ENCODE measurements at places on chromosomes 1 and 21. TPM values are rescaled to one million over a fixed set of nuclear protein-coding genes. Genes with fewer than 3 reads are reported as not detected.

DNA sequence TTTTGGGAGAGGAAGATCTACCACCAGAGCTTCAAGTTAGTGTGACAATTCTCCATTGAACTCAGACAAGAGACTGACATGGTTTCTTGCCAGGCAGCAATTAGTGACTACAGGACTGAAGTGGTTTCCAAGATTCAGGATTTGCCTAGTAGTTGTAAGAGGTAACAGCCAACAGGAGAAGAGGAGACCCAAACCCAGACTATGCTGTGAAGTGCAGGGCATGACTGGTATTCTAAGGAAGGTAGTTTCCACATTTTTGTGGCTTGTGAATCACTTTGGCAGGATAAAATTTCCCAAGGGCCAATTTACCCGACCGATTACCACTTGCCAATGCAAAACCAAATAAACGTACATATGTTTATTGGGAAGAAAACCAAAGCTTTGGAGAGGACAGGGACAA is 14.7 kb upstream of the RAP1A start:
- H3K4me1 ChIP-seq: no peaks in the 10 kb centered on the region
- no peak overlapping the region for H3K4me3 ChIP-seq
- H3K27ac ChIP-seq: no peak overlapping the region

GRCh38 chr1:208029381-208030287 is 118.7 kb upstream of the CD34 start:
- peaks cover 14% of the 10 kb centered on the region for H3K36me3 ChIP-seq
- peak overlapping the region; percentile 51 for H3K27ac ChIP-seq
- no peak for DNase-seq

DNA sequence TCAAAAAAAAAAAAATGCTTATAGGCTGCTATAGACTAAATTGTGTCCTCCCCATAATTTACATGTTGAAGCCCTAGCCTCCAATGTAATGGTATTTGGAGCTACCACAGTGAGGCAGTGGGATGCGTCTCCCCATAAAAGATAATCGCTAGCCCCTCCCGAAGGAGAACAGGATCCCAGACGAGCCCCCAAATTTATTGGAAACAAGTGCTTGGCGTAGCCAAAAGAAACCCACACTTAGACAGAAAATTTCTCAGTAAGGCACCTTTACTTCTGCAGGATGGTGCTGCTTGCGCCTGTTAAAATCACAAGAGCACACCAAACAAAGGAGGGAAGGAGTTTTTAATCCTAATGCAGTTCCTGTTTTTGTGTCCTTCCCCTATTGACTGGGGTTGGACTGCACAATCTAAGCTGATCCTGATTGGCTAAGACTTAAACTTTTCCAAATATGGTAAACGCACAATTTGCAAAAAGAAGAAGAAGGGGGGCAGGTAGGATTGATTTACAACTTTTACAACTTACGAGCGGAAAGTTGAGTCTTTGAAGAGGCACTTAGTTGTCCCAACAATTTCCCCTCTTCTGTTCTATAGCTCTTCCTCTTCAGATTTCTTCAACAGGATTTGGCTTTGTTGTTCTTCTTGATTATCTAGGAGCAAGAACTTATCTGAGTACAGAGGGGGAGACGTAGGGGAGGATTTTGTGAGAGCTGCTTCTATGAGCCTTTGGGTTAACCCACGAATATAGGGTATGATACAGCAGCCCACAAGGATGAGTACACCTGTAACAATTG is 3.0 kb upstream of the IPP start:
- no peak for DNase-seq
- no peaks in the 10 kb centered on the region for H3K27me3 ChIP-seq
- no peaks in the 10 kb centered on the region for H3K36me3 ChIP-seq
- H3K27ac ChIP-seq: no peak overlapping the region
- H3K4me3 ChIP-seq: no peak overlapping the region
- H3K4me1 ChIP-seq: no peaks in the 10 kb centered on the region

GRCh38 chr1:167922023-167922422 is 8.1 kb upstream of the ADCY10 start:
- no peaks in the 10 kb centered on the region for H3K36me3 ChIP-seq
- H3K4me1 ChIP-seq: no peaks in the 10 kb centered on the region
- no peaks in the 10 kb centered on the region for H3K27me3 ChIP-seq
- no peak overlapping the region for H3K4me3 ChIP-seq

OR6N1 gene
- total RNA-seq: not detected

DNA sequence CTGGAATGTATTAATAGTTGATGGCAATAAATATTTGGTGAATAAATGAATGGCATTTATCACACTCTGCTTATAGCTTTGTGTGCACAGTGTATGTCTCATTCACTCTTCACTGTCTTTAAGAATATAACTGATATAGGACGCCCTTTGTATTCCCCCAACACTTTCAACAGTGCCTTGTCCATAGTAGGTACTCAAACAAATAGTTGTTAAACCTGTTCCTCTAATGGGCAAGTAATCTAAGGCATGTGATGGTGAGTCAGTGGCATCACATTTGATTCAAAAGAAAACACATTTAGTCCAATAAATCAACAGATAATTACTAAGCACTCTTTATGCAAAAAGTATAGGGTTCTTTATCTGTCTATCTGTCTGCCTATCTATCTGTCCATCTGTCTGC is 11.2 kb upstream of the RXRG start:
- no peak overlapping the region for H3K27ac ChIP-seq
- DNase-seq: no peak
- no peaks in the 10 kb centered on the region for H3K4me1 ChIP-seq
- no peaks in the 10 kb centered on the region for H3K27me3 ChIP-seq
- no peak overlapping the region for H3K4me3 ChIP-seq

DNA sequence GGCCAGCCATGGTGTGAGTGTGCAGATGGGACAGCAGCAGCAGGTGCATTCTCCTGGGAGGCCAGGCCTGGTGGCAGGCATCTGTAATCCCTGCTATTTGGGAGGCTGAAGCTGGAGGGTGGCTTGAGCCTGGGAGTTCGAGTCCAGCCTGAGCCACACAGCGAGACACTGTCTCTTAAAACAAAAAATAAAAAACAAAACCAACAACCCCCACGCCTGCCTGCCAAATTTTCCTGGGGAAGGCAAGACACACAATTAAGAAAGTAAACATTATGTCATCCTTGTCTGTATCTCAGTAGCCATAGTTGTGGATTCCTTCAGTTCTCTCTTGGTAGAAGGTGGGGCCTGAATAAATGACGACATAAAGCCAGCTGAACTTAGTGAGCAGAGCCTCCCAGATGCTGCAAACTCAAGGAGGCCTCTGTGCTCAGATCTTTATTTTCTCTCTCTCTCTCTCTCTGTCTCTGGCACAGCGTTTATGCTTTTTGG is 57.6 kb upstream of the CD34 start:
- peaks cover 6% of the 10 kb centered on the region for H3K4me1 ChIP-seq
- H3K36me3 ChIP-seq: no peaks in the 10 kb centered on the region
- DNase-seq: peak; percentile 34
- no peak overlapping the region for H3K4me3 ChIP-seq
- no peaks in the 10 kb centered on the region for H3K27me3 ChIP-seq

- DNase-seq: no peak
- H3K4me1 ChIP-seq: no peaks in the 10 kb centered on the region
- H3K36me3 ChIP-seq: no peaks in the 10 kb centered on the region
- no peak overlapping the region for H3K27ac ChIP-seq
- no peak overlapping the region for H3K4me3 ChIP-seq
Observed at GRCh38 chr1:71295350-71295749, 214.5 kb upstream of the ZRANB2 start.

DNA sequence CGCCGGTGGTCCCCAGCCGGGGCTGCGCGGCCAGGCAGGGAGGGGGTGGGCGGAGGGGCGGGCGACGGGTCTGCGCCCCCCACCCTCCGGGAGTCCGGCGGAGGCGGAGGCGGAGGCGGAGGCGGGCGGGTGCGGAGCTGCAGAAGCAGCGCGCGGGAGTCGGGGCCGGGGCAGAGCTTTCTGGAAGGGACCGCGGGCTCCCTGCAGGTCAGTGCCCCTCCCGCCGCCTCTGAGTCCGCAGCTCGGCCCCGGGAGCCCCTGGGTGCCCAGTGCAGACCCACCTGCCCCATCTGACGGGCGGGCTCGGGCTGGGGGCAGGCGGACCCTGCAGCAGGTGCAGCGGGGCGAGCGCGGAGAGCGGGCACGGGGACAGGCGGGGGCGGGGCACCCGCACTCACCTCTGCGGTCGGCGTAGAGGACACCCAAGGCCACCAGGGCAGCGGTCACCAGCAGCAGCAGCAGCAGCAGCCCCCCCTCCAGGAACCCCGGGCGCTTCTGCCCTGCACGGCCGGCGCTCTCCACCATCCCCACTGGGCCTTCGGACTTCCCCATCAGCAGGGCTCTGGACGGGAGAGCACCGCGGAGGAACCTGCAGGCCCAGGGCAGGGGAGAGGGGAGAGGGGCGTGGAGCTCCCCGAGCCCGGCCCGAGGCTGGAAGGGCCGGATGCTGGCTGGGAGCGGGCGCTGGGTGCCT is 3.7 kb downstream of the MMEL1 start:
- no peaks in the 10 kb centered on the region for H3K4me1 ChIP-seq
- H3K4me3 ChIP-seq: no peak overlapping the region
- H3K27ac ChIP-seq: no peak overlapping the region
- no peaks in the 10 kb centered on the region for H3K36me3 ChIP-seq
- H3K27me3 ChIP-seq: peaks cover 13% of the 10 kb centered on the region

- no peaks in the 10 kb centered on the region for H3K27me3 ChIP-seq
- no peak overlapping the region for H3K27ac ChIP-seq
- peak; percentile 13 for DNase-seq
- H3K4me1 ChIP-seq: no peaks in the 10 kb centered on the region
- no peak overlapping the region for H3K4me3 ChIP-seq
Observed at GRCh38 chr1:76510672-76511557, 356.4 kb upstream of the ST6GALNAC5 start.

DNA sequence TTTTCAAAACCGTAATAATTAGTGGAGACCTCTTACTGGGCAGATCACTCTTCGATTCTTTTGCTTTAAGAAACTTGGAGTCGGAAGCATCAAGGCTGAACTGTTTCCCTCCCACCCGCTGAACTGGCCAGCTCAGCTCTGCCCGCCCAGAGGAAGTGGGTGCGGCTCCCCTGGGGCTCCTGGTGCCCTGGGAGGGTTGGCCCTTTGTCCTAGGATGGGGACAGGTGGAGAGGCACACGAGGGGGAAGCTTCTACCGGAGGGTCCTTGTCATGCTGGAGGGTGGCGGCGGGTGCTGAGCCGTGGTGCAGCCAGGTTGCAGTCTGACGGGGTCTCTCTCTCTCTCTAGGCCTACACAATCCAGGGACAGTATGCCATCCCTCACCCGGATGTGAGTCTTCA is 64.3 kb upstream of the COL6A1 start:
- no peaks in the 10 kb centered on the region for H3K36me3 ChIP-seq
- H3K4me3 ChIP-seq: no peak overlapping the region
- no peaks in the 10 kb centered on the region for H3K27me3 ChIP-seq

- no peak for DNase-seq
- H3K36me3 ChIP-seq: no peaks in the 10 kb centered on the region
- H3K4me1 ChIP-seq: peaks cover 2% of the 10 kb centered on the region
- no peak overlapping the region for H3K4me3 ChIP-seq
- H3K27me3 ChIP-seq: no peaks in the 10 kb centered on the region
- H3K27ac ChIP-seq: no peak overlapping the region
Observed at GRCh38 chr1:181255270-181255929, 166.9 kb downstream of the IER5 start.

CLCA1 gene
- not detected for total RNA-seq

C1orf115 gene
- 29.0 TPM for total RNA-seq

- no peak overlapping the region for H3K4me3 ChIP-seq
- no peaks in the 10 kb centered on the region for H3K27me3 ChIP-seq
- peaks cover 10% of the 10 kb centered on the region for H3K36me3 ChIP-seq
- no peak overlapping the region for H3K27ac ChIP-seq
Observed at GRCh38 chr21:46222436-46223116, 6.0 kb downstream of the LSS start.

DNA sequence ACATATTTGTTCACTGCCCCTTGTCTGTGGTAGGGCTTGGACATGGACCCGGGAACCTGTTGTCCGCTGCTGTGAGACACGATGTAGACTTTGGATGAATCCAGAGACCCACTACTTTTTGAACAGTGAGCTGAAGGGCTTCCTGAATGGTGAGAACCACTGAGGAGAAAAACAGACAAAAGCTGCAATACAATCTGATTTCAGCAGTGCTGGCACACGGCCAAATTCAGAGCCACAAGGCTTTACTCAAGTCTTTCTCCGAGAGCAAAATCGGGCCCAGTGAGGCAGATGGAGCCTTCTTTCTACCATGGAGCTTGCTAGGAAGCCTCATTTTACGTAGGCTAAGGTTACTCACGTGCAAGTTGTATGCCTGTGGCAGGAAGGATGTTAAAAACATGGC is 197.6 kb downstream of the SIPA1L2 start:
- H3K36me3 ChIP-seq: peaks cover 2% of the 10 kb centered on the region
- peaks cover 7% of the 10 kb centered on the region for H3K4me1 ChIP-seq
- H3K4me3 ChIP-seq: no peak overlapping the region
- DNase-seq: peak; percentile 42

DNA sequence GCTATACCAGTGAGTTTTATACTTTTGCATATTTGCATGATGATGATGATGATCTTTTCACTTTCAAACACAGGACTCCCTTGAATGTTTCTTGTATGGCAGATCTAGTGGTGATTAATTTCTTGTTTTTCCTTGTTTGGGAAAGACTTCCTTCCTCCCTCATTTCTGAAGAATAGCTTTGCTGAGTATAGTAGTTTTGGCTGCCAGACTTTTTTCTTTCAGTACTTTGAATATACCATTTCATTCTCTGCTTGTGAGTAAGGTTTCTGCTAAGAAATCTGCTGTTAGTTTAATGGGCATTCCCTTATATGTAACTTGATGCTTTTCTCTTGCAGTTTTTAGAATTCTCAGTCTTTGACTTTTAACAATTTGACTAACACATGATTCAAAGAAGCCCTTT is 547.4 kb upstream of the CXADR start:
- H3K4me3 ChIP-seq: no peak overlapping the region
- H3K27me3 ChIP-seq: no peaks in the 10 kb centered on the region
- H3K4me1 ChIP-seq: no peaks in the 10 kb centered on the region
- no peaks in the 10 kb centered on the region for H3K36me3 ChIP-seq
- DNase-seq: no peak

S100A7A gene
- total RNA-seq: not detected

ASPM gene
- 0.69 TPM for total RNA-seq

- no peaks in the 10 kb centered on the region for H3K4me1 ChIP-seq
- H3K27ac ChIP-seq: no peak overlapping the region
- no peaks in the 10 kb centered on the region for H3K36me3 ChIP-seq
- no peak for DNase-seq
- no peaks in the 10 kb centered on the region for H3K27me3 ChIP-seq
Observed at GRCh38 chr1:187038784-187039183, 210.0 kb downstream of the PLA2G4A start.

GRCh38 chr1:12462586-12462985 is 155.4 kb downstream of the DHRS3 start:
- no peak for DNase-seq
- peaks cover 2% of the 10 kb centered on the region for H3K36me3 ChIP-seq
- H3K27me3 ChIP-seq: no peaks in the 10 kb centered on the region
- no peak overlapping the region for H3K27ac ChIP-seq

- no peaks in the 10 kb centered on the region for H3K36me3 ChIP-seq
- H3K4me1 ChIP-seq: no peaks in the 10 kb centered on the region
- H3K27ac ChIP-seq: no peak overlapping the region
- H3K4me3 ChIP-seq: no peak overlapping the region
- H3K27me3 ChIP-seq: no peaks in the 10 kb centered on the region
Observed at GRCh38 chr1:119865627-119866026, 30.7 kb downstream of the ADAM30 start.

DNA sequence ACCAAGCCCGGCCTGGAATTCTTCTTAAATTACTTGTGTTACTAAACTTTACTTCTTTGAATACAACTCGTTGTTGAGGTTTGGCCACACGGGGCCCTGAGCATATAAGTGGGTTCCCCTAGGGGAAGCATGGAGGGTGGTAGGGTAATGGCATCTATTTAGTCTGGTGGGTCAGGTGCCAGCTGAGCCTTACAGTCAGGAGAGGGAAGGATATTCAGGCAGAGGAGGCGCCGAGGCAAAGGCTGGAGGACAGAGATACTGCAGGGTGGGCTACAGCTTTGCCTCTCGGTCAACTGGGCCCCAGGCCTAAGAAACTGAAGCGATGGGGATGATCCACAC is 424 bp upstream of the NECAP2 start:
- no peak for DNase-seq
- H3K4me1 ChIP-seq: no peaks in the 10 kb centered on the region
- H3K4me3 ChIP-seq: peak overlapping the region; percentile 98
- no peaks in the 10 kb centered on the region for H3K27me3 ChIP-seq
- peaks cover 5% of the 10 kb centered on the region for H3K36me3 ChIP-seq
